Activated effector memory CD4-positive, alpha-beta T cell treated with anti-CD3 and anti-CD28 coated beads, Interleukin-2, amount 50 U/mL, for 16 hours (primary cell): ENCODE measurements at places on chromosomes 16 and 17.
A peak's percentile ranks its signal among the peaks of the same experiment; 100 is the strongest.

DNA sequence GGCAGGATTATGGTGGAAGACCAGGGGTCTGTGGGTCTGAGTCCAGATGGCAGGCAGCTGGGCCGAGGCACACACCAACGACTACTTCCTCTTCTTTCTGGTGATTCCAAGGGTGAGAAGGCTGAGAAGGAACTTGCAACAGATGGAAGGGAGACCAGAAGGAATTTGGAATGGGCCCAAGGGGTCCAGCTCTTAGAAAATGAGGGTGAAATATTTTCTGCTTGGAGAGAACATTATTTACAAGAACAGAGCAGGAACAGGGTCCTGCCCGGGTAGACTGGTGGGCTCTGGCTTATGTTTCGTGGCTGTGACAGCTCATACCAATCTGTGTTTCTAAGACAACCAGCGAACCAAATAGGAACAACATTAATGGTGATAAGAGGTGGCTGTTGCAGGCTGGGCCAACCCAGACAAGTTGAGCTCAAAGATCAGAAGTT is 36.6 kb downstream of the CCDC42 start:
- no peak for DNase-seq

- no peak for DNase-seq
Measured at GRCh38 chr17:68560966-68561720, 40.0 kb downstream of the FAM20A start.

DNA sequence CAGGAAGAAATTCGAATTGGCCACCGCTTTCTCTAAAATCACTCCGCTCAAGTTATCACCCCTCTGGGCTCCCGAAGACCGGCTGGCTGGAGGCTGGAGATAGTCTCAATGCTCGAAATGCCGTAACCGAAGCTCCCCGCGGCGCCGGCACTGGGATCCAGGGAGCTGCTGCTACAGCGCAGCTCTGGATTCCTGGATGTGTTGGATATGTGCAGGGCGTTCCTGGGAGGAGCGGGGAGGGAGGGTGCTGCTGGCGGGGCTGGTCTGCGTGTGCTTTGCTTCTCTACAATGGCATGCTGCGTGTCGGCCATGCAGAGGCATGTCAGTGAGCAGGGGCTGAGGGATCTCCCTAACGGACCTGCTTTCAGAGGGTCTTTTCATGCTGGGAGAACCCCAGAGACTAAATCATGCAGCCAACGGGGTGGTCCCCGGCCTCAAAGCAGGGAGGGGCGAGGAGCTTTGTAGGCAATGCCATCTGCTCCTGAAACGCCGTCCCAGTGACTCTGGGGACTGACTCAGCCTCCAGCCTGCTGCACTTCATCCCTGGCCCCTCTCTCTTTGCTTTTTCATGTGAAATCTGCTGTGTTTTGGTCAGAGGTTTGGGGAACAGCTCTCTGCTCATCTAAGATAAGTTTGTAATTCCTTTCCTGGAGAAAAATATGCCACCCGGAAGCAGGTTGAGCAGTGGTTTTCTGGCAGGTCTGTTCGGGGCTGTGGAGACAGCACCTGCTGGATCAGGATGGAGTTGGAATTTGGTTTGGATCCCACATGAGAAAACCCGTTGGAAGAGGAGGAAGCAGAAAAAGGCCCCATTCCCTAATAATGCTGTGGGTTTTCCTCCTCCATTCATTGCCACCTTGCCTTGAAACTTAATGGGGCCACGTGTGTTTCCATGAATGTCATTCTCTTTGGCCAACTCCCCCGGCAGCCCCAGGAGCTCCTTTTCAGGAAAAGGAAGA is 311.4 kb downstream of the SEC14L1 start:
- peak; percentile 76 for DNase-seq

DNA sequence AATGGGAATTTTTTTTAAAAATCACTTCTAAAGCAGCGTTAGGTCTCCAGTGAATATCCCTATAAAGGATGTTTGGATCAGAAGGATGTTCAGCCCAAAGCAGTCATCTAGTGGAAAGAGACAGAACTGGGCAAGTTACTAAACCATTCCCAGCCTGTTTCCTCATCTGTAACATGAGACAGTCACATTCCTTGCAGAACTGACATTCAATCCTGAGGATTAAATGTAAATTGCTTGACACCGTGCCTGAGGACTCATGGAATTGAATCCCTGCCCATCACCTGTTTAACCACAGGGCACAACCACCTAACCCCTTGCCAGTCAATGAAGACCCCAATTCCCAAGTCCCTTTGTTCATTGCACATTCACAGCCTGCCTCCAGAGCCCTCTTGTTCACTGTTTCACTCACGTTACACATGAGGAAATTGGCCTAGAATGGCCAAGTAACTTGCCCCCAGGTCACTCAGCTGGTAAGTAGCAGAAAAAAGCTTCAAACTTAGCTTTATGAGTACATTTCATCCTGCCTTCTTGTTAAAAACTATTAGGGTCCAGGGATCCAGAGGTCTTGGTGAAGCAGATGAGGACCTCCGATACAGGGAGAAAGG is 1.4 kb downstream of the CMTM2 start:
- no peak for DNase-seq

DNA sequence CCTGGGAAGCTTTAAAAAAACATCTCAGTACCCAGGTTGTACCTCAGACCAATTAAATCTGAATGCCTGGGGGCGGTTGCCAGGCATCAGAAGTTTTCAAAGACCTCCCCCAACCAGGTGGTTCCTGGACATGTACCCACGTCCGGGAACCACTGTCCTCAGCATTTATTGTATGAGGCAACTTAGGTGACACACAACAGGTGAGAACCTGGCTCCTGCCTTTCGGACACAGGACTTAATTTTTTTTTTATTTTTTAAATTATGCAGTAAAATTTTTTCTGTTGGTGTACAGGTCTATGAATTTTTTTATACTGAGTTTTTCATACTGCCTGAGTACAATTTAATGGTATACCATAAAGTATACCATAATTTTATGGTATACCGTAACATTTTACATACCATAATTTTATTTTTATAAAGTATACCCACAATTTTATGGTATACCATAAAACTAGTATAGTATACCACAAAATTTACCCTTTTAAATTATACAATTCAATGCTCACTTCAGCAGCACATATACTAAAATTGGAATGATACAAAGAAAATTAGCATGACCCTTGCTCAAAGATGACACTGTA is 38.7 kb upstream of the DHX8 start:
- DNase-seq: no peak

DNA sequence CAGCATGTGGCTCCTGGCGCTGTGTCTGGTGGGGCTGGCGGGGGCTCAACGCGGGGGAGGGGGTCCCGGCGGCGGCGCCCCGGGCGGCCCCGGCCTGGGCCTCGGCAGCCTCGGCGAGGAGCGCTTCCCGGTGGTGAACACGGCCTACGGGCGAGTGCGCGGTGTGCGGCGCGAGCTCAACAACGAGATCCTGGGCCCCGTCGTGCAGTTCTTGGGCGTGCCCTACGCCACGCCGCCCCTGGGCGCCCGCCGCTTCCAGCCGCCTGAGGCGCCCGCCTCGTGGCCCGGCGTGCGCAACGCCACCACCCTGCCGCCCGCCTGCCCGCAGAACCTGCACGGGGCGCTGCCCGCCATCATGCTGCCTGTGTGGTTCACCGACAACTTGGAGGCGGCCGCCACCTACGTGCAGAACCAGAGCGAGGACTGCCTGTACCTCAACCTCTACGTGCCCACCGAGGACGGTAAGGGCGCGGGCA is 645 bp downstream of the NLGN2 start:
- DNase-seq: peak; percentile 68

- DNase-seq: no peak
Measured at GRCh38 chr16:14325502-14326401, 254.6 kb downstream of the MRTFB start.

DNA sequence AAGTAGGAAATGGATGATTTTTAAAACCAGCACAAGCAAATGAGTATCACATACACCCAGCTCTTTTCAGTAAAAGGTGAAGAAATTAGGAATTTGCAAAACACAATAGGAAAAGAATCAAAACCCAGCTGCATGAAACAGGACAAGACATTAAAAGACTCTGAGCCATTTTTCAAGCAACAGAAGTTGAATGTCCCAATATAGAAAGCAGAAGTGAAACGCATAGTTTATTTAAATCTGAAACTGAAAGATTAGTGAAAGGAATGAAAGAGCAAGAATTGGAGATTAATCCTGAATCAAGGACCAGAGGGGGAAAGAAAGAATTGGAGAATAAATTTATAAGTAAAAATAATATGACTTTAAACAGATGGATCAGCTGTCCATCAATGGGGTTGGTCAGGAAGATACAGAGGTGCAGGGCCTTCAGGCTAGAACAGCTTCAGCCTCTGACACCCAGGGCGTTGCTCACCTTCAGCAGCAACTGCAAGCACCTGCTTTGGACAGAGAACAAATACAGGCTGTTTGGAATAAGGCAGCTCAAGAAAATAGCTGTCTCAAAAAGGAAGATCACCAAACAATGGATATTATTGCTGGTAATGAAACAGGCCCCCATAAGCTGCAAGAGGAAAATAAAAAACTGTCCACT is 3.9 kb upstream of the ARHGAP17 start:
- DNase-seq: no peak

DNA sequence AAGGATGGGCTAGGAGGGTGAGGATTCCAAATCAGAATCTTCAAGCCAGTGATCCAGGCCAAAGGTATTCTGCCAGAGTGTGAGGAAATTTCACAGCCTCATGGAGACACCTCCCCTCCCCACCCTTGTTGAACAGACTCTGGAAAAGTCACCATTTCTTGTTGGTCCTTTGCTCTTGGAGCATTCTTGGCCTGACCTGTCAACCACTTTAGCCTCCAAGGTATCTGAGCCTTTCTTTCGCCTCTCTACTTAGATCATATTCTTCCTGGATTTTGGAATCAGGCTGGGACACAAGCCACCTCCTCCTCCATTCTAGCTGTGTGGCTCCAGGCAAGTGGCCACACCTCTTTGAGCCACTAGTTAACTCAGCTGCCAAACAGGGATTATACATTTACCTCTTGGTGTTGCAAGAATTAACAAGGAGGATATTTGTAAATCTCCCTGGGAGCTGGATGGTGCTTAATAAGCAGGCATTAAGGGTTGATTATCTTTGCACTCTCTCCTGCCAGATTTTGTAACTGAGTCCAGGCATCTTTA is 193.5 kb downstream of the WWOX start:
- DNase-seq: no peak

GRCh38 chr16:67667817-67668494 is 1.3 kb downstream of the C16orf86 start:
- peak; percentile 92 for DNase-seq

DNA sequence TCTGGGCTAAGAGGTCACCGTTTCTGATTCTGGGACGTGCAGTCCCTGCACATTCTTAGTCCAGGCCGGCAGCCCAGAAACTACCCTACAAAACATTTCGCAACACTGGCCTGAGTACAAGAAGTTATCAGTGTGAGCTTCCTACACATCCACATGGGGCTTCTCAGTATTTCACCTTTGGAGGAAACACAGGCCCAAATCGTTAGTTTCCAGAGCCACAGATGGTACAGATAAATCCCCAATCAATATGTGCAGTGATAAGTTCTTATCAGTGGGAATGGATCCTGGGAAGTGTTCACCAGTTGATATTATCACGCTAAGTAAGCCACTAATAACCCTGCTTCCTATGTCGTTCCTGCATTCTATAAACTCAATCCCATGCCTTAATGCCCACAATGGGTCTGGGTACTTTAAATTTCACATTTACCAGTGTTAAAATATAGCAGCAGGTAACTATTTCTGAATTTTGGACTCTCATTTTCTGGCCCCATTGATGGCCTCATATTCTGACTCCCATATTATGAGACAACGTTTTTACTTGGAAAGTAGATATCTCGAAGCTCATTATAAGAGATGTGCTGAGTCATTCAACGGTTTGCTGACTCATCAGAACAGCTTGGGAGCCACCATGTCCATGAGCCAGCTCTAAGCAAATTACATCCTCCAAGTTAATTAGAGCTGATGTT is 370.2 kb upstream of the MAF start:
- no peak for DNase-seq

GRCh38 chr16:71262391-71262790 is 26.8 kb downstream of the CMTR2 start:
- no peak for DNase-seq

DNA sequence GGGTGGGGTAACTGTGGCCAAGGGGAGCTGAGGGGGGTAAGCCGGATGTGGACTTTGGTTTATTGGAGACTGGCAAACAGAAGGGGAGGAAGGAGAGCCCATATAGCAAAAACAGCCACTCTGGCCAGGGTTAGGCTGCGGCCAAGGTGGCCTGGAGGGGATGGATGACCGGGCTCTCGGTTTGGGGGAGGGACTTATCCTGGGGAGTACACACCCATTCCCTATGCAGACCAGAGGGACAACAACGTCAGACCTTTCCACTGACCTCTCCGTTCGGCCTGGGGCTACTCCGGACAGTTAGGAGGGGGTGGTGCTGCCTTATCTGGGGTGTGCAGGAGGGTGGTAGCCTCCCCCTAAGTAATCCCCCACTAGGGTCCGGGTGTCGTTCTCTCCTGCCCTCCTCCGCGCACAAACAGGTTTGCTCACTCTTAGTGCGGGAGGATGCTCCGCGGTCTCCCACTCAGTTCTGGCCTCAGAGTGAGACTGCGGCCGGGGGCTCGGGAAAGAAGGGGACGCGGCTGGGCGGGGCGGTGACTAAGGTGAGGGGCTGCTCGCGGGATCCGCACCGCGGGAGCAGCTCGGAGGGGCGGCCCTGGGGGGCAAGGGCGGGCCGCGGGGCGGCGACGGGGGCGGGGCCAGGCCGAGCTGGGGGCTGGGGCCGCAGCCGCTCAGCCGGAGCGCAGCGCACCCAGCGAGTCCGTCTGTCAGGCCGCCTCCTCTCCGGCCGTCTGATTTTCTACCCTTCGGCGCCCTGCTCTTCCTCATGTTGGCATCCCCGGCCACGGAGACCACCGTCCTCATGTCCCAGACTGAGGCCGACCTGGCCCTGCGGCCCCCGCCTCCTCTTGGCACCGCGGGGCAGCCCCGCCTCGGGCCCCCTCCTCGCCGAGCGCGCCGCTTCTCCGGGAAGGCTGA is at the start of gene WNK4:
TSS of gene WNK4 (plus strand) at position 675 of the 915 bp plus-strand sequence. CDS start at position 764, 89 bp downstream.
- DNase-seq: no peak

GRCh38 chr17:81034168-81034777 is 678 bp upstream of the BAIAP2 start:
- no peak for DNase-seq

DNA sequence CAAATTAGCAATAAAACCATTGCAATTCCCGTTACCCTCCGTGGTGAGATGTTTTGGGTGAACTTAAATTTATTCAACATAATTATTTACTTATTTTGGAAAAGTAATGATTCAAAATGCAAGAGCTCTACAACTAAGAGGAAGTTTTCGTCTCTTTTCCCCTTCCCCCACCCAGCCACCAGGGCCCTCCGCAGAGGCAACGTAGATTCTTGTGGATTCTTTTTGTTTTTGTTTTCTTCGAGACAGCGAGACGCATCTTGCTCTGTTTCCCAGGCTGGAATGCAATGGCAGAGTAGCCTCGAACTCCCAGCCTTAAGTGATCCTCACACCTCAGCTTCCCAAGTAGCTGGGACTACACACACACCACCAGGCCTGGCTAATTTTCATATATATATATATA is 19.2 kb downstream of the CCDC40 start:
- DNase-seq: no peak
